A549 treated with CpdA at 1 μM for 4 hours (cell line): ENCODE measurements at places on chromosomes 12 and 14. TPM values are rescaled to one million over a fixed set of nuclear protein-coding genes. Genes with fewer than 3 reads are reported as not detected.

Gene PRPF39
- total RNA-seq: 15.4 to 24.4 TPM (median 18.9 TPM) in 5 replicates

Gene NOS1
- 0.52 to 0.92 TPM (median 0.61 TPM) in 5 replicates for total RNA-seq

Gene KRT83
- 2.2 to 6.1 TPM (median 5.3 TPM) in 5 replicates for total RNA-seq

Gene BHLHE41
- total RNA-seq: 0.57 to 2.4 TPM (median 0.97 TPM) in 5 replicates

Gene KCNMB4
- 0.10 to 0.18 TPM (median 0.12 TPM) in 5 replicates for total RNA-seq
